ENCODE measurements at places on chromosomes 13 and 19.

GRCh38 chr13:113819731-113820715, 43.9 kb downstream of the GAS6 start:
- DNase-seq: no peak

DNA sequence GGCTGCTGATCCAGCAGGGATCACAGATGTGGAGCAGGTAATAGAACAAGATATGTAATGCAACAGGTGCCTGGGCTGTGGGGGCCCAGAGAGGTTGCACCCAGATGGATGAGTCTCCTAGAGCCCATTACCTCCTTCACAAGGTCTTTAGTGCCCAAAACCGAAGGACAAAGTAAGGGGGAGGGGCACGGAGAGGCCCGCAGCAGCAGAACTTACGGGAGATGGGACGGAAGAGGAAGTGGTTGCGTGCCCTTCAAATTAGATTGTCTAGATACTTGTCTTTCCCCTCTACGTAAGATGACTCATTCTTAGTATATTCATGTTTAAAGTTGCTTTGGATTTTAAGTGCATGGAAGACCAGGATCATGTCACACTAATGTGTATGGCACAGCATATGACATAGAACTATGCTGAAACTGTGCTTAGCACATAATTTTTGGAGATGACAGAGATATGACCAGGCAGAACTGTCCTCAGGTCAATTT, 5.7 kb upstream of the MRPS31 start:
- no peak for DNase-seq

DNA sequence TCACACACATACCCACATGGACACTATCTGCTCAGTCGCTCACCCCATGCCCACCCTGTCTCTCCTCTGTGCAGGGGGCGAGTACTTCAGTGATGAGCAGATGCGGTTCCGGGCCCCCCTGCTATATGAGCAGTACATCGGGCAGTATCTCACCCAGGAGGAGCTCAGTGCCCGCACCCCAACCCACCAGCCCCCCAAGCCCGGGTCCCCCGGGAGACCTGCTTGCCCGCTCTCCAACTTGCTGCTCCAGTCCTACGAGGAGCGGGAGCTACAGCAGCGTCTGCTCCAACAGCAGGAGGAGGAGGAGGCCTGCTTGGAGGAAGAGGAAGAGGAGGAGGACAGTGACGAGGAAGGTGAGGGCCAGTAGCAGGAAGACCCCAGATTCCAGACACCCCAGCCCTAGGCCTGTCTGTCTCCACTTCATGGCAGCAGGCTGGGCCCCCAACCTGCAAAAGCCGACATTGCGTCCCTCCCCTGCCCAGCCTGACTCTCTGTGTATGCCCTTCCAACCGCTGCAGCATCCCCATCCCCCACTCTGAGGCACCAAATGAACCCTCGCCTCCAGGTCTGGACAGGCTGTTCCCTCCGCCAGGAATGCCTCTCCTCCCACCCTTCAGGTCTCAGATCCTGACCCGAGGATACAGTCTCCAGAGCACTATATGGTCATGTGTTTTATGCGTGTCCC, 9.7 kb downstream of the CCDC97 start:
- no peak for DNase-seq

GRCh38 chr19:35845215-35846037, 6.9 kb downstream of the NPHS1 start:
- no peak for DNase-seq

GRCh38 chr13:94620286-94620896, 18.7 kb downstream of the GPR180 start:
- no peak for DNase-seq

- DNase-seq: no peak
Measured at GRCh38 chr13:39855236-39855635, 199.8 kb downstream of the COG6 start.

DNA sequence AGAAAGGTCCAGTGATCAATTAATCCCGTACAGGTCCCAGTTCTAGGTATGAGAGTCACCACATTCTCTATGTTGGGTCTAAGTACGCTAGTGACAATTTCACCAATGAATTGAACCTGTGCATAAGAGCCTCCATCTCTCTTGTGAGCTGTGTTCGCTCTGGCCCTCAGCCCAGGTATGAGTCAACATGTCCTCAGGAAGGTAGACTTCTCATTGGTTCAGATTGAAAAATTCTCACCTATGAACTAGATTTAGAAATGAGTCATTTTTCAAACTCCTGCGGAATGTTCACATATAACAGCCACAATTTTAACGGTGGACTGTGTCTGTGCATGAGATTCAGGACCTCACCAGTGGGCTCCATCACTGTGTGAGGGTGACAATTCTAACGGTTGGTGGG, 12.7 kb upstream of the ZNF43 start:
- DNase-seq: no peak
